NCI-H1417 (cell line): ENCODE measurements at places on chromosomes 16 and 17.

GRCh38 chr17:6985266-6985665 lies 10.6 kb upstream of the ALOX12 start:
- no peak for DNase-seq

DNA sequence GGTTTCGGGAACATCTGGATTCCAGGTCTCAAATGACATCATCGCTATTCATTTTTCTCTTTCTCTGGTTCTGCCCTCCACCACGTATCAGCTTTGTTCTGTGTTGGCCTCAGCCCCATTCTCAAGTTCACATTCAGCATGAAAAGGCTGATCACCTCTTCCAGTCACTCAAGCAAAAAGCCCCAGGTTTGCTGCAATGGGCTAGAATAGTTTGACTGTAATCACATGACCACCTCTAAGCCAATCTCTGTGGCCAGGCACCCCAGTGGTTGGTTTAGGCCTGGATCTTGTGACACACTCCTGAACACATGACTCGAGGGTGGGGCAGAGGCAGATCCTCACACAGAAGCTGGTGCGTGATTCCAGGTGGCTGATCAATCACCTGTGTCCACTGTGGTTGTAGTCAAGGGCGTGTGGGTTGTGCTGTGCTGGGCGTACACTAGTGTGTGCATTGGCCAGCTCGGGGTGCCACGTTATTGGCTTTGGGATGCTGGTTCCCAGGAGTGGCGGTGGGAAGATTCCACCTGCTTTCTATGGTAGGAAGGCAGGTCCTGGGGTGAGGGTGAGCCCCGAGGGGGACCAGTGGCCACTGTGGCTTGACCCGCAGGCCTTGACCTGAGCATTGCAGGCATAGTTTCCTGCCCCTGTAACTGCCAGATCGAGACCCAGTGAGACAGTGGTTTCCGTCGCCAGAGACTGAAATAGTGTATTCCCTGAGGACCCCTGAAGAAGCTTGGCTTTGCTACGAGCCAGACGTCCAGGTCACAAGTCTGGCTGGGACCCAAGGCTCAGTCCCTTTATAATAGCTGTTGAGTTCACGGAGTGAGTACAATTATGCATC lies 12.0 kb downstream of the EEF2K start:
- DNase-seq: no peak

DNA sequence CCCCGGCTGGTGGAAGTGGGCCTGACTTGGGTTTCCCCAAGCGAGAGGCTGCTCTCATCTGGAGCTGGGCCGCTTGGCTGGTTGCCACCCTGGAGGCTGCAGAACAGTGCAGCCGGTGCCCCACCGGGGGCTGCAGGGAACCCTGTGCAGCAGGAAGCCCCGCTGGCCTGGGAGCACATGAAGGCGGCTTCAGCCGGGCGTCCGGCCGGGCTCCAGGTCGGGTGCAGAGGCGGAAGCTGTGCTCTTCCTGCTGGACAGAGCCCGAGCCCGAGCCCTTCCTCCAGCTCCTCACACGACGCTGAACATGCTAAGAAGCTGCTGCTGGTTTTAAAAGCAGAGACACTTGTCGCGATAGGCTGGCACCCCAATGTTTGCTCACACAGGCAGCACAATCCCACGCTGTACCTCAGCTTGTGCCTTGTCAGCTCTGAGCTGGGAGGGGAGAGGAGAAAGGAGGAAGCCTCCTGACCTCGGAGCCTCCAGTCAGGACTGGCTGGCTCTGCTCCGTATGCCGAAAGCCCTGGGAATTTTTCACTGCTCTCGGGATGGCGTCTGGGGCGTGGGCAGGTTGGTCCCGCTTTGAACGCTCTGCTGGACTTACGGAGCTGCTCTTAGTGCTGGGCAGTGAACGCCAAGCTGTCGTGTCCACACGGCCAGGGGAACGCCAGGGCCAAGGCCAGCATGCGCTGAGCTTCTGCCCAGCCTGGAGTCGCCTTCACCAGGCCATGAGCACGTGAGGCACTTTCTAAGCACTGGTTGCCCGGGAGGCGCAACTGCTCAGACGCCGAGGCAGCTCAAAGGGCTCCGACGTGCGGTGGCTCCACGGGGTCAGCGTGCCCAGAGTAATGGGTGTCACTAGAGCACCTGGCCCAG lies 8.8 kb downstream of the CDK5R1 start:
- no peak for DNase-seq

- DNase-seq: no peak
Measured at GRCh38 chr16:67460168-67460567, 20.8 kb downstream of the ATP6V0D1 start.

DNA sequence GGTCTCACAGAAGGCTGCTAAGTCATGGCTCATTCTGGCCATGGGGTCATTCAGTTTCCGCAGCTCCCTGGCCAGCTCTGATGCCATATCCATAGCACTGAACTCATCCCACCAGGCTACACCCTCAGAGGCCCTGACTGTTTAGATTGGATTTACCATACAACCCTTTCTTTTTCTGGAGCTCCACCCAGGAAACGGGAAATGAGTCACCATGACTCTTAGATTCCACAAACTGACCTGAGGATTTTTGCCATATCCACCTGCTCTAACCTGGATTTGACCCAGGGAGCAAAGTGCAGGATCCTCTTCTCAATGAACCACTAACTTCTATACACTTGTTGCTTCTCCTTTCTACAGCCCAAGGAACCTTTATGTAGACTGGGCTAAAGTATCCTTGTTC lies 20.3 kb upstream of the CALB2 start:
- no peak for DNase-seq

GRCh38 chr16:87202346-87202745 lies 114.8 kb downstream of the C16orf95 start:
- no peak for DNase-seq

- no peak for DNase-seq
Measured at GRCh38 chr16:79181419-79181818, 419.1 kb downstream of the MAF start.

DNA sequence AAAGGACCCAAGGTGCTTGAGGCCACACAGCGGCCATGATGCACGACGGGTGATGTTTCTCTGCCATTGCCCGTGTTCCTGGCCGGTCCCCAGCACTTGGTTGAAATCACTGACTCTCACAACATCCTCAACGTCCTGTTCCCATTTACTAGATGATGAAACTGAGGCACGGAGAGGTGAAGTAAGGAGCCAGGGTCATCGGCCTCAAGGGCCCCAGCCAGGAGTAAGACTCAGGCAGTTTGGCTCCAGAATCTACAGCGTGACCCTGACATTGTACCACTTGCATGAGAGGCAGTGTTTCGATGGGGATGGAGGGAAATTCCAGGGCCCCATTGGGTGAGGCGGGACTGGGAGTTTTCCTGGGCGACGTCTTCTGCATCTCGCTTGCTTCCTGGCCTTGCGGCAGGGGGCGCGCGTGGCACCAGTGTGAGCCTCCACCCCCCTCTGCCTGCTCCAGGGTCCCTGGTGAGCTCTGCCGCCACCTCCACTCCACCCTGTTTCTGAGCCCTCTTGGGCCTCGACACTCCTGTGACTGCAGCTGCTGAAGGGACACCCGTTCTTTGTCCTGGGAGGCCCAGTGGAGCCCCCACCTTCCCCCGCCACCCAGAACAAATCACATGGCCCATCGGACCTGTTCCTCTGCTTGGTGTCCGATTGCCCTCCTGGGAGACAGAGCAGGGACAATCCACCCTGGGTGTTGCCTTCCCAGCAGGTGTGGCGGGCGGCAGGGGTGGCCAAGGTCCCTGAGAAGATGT lies 133.0 kb upstream of the GSE1 start:
- peak; percentile 57 for DNase-seq

GRCh38 chr17:29074488-29074887 lies 31.5 kb downstream of the PIPOX start:
- DNase-seq: no peak

DNA sequence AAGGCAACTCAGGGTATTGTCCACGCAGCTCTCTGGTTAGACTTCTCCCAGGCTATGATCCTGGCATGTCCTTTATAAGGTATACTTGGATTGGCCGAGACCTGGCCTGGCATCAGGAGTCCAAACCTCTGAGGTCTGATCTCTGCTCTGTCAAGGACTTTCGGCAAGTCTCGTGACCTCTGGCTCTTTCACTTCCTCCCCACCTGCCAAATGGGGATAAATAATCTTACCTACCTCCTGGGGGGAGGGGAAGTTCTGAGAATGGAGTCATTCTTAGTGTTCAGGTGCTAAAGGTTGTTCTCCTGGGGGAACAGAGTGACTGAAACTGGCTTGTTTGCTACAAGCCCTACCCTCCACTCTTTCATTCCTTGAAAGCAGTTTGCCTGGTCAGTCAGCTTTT lies 7.6 kb downstream of the ATXN1L start:
- DNase-seq: no peak

DNA sequence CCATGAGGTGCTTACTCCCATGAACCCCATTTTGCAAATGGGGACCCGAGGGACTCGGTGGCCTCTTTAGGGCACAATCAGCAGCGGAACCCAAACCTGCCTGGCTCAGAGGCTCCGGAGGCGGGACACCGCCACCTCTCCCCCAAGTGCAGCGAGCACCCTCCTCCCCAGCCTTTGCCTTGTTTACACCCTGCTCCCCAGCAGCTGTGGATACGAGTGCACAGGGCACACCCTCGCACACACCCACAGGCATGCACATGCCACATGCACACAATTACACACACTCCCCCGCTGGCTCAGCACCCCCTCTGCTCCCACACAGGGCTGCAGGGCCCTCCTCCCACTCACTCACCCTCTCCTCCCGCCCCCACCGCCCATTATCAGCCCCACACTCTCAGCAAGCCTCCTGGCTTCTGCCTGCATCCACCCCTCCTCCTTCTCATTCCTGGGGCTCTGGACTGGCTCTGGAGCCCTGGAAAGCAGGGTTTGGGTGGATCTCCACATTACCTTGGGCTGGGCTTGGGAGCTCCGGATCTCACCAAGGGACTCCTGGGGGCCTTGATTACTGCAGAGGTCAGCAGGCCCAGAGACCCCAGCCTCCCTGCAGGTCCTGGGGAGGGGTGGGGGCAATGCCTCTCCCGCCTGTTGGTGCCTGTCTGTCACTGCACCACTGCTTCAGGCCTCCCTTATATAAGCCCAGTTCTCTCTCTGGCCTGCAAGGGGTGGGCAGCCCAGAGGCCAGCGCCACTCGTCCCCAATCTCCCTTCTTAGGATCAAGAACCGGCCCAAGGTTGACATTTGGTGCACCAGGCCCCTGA lies 6.4 kb downstream of the PDK2 start:
- DNase-seq: no peak

DNA sequence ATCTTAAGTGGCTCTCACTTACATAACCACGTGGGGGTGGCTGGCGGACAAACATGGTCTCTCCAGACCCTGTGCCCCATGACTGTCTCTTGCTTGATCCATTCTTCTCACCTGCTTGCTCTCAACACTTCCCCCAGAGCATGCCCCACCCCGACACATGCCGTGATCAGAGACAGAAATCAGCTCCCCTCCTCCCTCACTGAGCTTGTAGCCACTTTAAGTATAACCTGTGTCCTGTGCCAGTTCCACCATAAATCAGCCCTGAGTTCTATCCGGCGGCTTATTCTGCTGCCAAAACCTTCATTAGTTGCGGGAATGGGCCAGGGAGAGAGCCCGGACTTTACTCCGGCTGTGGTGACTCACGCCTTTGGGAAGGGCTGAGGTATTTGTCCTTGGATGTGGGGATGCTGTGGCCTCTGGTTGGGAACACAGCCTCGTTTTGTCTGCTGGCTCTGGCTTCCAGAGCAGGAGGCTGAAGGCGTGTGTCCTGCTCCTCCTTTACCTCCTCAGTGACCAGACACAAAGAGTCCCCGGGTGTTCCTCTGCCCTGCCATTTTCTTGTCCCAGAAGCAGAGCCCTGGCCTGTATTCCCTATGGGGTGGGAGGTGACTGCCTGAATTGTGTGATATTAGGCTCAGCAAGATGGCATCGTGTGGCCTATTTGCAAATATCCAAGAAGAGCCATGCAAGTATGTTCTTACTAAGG lies 21.1 kb downstream of the ANKRD40 start:
- DNase-seq: no peak

DNA sequence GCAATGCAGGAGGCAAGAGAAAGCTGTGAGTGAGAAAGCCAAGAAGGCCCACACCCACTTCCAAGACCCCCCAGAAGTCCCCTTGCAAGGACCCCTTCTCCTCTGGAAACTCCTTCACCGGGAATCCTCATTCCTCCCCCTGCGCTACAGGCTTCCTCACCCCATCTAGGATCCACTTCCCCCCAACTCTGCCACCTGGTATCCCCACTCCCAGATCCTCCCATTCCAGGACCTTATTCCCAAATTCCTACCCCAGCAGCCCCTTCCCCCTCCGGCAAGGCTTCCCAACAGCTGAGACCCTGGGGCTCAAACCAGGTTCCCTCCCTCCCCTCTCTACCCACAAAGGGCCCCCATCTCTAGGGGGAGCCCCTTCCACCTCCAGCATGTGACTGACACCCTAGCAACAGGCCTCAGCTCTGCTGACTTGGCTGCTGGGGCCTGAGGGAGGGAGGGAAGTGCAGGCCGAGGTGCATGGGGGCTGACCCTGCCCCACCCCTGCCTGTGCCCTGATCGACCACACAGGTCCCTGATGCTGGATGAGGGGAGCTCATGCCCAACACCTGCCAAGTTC lies 2.1 kb downstream of the HSF4 start:
- no peak for DNase-seq

DNA sequence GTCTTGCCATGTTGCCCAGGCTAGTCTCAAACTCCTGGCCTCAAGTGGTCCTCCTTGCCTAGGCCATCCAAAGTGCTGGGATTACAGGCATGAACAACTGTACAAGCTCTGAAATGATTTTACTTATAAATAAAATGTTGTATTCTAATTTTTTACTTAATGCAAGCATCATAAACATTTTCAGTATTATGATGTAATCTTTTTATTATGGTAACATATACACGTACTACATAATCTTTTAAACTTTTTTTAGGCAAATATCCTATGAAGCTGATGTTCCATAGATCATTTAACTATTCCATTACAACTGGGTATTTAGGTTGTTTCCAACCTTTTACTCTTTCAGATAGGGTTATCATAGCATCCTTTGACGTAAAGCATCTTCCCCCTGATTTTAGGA lies 33.8 kb upstream of the USP43 start:
- no peak for DNase-seq

GRCh38 chr16:31114468-31114867 lies 3.0 kb upstream of the KAT8 start:
- no peak for DNase-seq

DNA sequence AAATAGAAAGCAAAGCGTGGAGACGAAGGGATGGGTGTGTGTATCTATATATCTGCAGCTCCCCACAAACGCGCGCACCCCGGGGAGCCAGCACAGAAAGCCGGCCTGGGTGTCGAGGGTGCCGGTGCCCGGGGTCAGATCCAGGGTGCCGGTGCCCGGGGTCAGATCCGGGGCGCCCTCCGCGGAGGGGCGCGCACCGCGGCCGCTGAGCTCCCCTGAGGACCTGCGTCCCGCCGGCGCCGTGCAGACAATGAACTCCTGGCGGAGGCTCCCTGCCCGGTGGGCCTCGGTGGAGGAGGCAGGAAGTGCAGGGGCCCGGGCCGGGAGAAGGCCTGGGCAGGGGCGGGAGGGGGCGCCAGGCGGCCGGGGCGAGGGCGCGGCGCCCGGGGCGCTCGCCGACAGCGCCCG lies 1.1 kb downstream of the ZNF423 start:
- DNase-seq: peak; percentile 58

- DNase-seq: no peak
Measured at GRCh38 chr17:38996660-38997337, 29.6 kb upstream of the FBXO47 start.

DNA sequence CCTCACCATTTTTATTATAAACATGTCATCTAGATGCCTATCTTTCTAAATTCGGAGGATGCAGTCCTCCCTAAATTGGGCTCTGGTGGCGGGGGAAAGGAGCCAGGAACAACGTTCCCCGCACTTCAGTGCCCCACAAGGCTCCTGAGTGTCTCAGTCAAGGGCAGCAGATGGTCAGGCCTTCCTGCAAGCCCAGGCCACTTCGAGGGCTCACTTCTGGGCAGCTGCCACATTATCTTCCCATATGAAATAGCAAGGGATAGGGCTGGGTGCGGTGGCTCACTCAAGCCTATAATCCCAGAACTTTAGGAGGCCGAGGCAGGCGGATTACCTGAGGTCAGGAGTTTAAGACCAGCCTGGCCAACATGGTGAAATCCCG lies 32.3 kb downstream of the FBXO31 start:
- DNase-seq: no peak
